ENCODE measurements at places on chromosomes 13 and 19.

DNA sequence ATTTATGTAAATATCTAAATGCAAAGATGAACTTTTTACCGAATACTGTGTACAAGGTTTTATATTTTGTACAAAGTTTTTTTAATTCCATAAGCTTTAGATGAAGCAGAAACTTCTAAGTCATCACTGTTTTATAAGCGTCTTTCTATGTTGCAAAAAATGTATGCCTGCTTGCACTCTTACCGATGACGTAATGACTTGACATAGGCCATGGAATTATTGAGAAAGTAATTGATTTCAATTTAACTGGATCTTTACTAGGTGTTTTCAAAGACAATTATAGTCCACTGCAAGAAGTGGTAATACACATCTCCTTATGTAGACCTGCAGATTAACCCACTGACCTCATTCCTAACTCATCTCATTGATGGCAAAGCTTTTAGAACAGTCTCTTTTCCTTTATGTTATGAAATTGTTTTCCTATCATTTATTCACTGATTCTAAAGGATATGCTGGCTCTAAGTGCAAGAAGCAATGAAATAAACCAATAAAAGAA is 10.4 kb downstream of the DACH1 start:
- no peak for DNase-seq

- no peak for DNase-seq
Observed at GRCh38 chr13:87138866-87139265, 532.3 kb upstream of the SLITRK5 start.

GRCh38 chr19:18430417-18431144 is 7.4 kb downstream of the ISYNA1 start:
- DNase-seq: no peak

GRCh38 chr13:101399365-101399764 is 16.9 kb downstream of the NALCN start:
- no peak for DNase-seq

DNA sequence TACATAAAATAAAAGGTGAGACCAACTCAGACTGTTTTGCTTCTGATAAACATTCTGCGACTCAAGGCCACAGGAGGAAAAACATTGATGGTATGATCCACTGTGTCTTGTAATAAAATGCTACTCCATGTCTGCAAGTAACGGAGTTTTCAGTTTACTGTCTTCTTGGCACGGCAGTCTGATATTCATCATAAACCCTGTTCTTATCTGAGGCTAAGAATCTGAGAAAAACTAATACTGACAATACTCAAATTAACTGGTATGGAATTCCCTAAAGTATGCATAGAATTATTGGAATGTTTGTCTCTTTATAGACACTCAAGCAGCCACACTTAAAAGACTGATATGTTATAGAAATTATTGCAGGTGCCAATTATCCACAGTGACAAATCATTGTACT is 125.5 kb downstream of the TBC1D4 start:
- no peak for DNase-seq

DNA sequence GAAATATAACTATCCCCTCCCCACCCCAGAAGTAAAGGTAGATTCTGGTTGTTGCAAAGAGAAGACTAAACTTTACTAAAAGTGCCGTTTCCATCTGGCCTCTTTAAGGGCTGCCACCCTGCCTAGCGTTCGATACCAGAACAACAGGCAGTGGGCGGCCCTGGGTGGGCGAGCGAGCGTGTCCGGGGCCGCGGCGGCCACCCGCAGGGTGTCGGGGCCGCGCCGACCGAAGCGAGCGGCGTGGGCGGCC is 2.6 kb downstream of the FGF9 start:
- DNase-seq: no peak

DNA sequence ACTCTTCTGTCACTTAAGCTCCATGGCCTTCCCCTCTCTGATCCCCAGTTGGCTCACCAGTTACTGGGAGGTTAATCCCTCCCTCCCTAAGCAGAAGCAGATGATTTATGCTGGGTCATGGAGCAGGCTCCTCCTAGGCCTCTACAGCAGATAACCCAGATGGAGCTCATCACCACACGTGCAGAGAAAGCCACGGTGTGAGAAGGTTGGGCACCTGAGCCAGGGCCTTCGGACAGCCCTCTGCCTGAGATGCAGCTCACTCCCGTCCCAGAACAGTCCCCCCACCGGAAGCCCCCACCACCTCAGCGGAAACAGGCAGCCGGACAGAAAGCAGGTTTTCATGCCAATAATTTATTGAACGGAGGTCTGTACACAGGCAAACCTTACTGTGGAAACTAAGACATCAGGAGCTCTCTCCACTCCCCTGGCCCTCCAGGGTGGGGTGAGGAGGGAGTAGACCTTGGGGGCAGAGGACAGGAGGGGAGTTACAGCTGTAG is 9.8 kb downstream of the ZNF526 start:
- no peak for DNase-seq

DNA sequence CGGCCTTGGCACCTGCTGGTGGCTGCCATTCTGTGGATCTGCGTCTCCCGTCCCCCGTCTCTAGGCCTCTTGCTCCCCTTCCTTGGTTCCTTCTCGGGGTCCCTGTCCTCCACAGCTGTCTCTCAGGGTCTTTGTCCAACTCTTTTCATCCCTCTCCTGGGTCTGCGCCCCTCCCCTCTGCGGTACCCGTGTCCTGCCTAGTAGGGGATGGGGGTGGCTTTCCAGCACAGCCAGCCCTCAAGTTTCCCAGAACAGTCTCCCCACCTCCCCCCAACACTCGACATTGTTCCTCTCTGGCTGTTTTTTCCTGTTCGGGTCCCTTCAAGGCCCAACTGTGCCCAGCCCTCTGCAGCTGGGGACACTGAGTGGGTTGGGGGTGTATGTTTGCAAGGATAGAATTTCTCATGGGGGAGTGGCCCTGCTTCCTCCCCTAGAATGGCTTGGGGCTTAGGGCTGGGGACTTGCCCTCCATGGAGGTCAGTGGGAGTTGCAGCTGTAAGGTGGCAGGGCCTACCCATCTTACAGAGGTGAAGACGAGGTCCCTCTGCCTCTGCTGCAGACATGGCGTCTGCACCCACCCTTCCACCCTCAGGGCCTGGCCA is 762 bp upstream of the ADM5 start:
- DNase-seq: peak; percentile 40

DNA sequence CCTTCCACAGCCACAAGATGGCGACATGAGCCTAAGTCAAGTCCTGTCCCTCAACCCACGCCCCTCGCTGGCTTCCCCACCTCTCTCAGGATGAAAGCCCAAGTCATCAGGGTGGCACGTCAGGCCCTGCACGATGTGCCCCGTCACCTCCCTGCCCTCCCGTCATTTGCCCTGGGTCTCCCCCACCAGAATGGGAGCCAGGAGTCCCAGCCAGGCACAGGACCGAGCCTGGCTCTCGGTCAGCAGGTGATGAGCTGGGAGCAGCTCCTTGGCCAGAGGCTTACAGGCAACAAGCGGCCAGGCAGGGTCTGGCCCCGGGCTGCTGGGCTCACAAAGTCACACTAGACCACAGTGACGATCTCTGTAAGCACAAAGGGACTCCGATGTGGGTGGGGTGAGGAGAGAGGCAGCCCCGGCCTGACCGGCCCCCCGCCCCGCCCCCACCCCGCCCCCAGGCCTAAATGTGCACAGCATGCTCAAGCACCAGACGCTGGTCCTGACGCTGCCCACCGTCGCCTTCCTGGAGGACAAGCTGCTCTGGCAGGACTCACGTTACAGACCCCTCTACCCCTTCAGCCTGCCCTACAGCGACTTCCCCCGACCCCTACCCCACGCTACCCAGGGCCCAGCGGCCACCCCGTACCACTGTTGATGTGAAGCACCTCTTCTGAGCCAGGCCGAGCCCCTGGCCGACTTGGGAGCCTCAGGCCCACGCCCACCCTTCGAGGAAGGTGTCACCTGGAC is 7.3 kb downstream of the MRPL4 start:
- peak; percentile 93 for DNase-seq

- no peak for DNase-seq
Observed at GRCh38 chr13:95432141-95432540, 120.4 kb upstream of the CLDN10 start.

GRCh38 chr13:66518068-66518467 is 712.1 kb downstream of the PCDH9 start:
- DNase-seq: no peak

- DNase-seq: no peak
Observed at GRCh38 chr13:42762251-42762650, 19.1 kb upstream of the FAM216B start.

- no peak for DNase-seq
Observed at GRCh38 chr19:34275705-34276104, 21.4 kb downstream of the GARRE1 start.

- DNase-seq: no peak
Observed at GRCh38 chr19:1752757-1753728, at the start of gene ONECUT3. Gene ONECUT3, plus strand, starts transcription at chr19:1753506. Its CDS starts 157 bp downstream, at chr19:1753663.

DNA sequence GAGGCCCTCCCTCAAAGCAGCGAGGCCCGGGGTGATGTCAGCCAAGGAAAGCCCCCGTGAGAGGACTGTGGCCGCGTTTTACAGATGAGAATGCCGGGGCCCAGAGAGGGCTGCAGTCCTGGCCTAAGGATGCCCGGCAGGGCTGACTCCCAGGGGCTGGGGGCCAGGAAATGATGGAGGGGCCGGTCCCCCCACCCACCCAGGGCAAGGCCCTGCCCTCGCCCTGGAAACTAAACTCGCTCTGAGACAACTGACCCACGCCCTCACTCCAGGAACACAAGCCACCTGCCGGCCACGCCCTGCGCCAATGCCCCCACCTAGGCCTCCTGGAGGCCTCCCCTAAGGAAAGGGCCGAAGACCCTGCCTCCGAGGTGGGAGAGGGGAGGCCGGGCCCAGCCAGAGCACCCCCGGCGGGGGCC is 7.2 kb downstream of the ZBTB7A start:
- DNase-seq: no peak

GRCh38 chr19:35669974-35670373 is 3.7 kb downstream of the UPK1A start:
- DNase-seq: no peak

GRCh38 chr19:29789007-29789406 is 22.8 kb upstream of the CCNE1 start:
- DNase-seq: no peak

- DNase-seq: no peak
Observed at GRCh38 chr13:51614350-51614786, 30.1 kb downstream of the WDFY2 start.

- DNase-seq: no peak
Observed at GRCh38 chr13:27403203-27403678, 21.2 kb upstream of the GTF3A start.

DNA sequence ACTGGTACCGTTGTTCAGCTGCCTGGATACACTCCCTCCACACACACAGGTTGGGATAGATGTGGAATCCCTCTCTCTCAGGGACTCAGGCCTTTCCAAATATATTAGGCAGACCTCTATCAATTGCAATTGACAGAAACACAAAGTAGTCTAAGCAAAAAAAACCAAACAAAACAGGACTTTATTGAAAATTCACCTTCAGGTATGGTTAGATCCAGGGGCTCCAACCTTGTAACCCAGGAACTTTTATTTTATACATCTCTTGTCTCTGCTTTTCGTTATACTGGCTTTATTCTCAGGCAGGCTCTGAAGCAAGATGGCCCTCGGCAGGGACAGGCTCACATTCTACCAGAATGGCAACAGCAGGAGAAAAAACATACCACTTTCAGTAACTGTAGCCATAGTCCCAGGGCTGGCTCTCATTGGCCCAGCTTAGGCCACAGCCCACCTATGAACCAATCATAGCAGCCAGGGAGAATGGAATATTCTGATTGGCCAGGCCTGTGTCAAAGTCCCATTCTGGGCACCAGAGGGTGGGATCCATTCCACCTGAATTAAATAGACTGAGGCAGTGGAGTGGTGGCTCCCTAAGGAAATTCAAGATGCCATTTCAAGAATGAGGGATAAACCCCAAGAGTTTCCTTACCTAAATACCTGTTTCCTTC is 13.1 kb upstream of the CEACAM19 start:
- DNase-seq: no peak

Data from H9 (cell line).